NCI-H2029 treated with DMSO at 0.1 percent for 48 hours (cell line): ENCODE measurements at places on chromosomes 2 and 18.
A peak's percentile ranks its signal among the peaks of the same experiment; 100 is the strongest.

DNA sequence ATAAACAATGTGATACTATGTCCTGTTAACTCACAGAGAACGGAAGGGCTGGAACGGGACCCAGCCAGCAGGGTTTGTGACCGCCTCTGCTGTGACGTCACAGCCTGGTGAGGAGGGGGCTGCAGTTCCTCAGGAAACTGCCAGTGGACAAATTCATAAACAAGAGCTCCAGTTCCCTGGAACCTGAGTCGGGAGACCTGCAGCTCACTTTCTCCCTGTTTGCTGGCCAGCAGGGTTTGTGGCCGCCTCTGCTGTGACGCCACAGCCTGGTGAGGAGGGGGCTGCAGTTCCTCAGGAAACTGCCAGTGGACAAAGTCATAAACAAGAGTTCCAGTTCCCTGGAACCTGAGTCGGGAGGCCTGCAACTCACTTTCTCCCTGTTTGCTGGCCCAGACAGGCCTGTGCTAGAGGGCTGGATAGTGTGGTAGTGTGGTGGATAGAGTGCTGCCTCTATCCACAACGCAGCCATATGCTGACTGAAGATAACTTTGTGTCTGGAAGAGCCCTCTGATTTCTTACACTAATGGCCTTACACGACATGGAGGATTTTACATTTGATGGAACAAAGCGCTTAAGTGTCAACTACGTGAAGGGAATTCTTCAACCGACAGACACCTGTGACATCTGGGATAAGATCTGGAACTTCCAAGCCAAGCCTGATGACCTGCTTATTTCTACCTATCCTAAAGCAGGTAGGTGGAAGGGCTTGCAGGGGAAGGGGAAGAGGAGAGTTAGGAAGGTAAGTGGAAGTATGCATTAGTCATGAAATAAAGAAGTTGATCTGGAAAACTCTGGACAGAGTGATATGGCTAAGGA lies at the start of gene SULT1C4:
Gene SULT1C4, plus strand, starts transcription at position 140 of the 816 bp plus-strand sequence. Its CDS starts 384 bp downstream, at position 524.
- DNase-seq: no peak

DNA sequence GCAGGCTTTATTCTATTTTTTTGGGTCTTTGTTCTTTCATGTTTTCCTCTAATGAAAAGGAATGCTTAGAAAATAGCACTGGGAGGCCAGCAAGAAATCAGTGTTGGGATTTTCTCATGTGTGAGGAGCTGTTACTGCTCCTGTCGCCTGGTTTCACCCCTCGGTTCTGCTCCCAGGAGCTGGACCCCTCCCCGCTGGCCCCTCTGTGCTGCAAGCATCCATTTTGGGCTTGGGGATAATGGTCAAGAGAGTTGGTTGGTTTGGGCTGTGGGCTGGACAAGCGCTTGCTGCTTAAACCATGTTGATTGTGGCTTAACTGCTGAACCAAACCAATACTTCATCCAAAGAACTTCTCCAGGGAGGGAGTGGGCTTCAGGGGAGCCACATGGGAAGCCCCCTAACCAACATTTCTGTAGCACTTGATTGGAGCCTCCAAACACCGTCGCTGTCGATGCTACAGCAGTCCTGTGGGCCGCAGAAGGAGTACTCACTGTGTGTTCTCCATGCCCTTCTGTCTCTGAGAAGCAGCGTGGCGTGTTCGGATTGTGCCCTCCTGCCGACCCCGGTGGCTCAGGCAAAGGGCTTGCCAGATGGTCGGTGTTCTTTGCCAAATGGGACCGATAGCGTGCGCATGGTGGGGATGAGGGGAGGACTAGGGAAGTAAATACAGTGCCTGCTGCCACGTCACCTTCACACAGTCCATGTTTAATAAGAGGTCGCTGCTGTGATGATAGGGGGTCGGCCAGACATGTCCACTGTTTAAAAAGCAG lies 40.0 kb downstream of the AGAP1 start:
- DNase-seq: no peak

DNA sequence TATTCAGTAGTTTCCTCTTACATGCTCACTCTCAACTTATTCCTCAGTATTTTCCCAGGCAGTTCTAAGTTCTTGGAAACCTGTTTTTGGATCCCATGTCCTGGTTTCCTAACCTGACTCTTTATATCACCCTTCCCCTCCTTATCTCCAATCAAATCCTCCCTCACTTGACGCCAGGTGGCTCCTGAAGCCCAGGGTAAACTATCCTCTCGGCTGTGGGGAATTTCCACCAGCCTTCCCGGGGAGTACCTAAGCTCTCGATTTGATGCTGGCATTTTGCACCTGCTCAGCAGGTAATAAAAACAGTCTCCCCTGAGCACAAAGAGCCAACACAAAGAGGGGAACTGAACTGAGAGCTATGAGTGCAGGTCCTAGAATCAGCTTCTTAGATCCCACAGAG lies 538.0 kb downstream of the SLC4A3 start:
- peak; percentile 26 for DNase-seq

DNA sequence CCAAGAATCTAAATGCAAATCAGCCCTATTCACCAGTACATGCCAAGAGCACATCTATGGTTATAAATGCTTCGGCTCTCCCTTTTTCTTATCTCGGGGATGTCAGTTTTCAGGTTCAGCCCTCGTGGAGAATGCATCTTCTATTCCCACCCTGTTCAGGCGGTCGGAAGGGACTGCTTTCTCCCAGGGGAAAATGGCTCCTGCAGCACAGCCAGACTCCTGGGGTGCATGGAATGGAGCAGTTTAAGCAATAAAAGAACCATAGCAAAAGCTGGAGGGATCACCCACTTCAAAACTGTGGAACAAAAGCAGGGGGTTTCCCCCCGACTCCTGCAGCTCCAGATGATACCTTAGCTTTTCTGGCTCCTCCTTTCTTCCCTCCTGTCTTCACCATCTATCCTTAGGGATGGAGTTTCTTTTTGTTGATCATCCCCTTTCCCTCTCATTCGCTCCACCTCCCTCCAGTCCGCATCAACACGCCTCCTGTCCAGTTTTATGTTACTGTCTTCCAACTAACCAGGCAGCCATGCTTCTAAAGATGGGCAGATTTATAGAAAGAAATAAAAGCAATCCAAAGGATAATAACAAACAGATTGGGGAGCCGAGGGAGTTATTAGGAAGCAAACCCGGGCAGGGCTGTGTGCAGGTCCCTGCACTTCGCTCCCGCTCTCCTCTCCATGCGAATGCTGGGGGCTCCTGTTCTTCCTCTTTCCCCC lies 356.2 kb upstream of the SMIM21 start:
- no peak for DNase-seq

- DNase-seq: no peak
Measured at GRCh38 chr2:95314598-95314963, 17.4 kb downstream of the KCNIP3 start.

DNA sequence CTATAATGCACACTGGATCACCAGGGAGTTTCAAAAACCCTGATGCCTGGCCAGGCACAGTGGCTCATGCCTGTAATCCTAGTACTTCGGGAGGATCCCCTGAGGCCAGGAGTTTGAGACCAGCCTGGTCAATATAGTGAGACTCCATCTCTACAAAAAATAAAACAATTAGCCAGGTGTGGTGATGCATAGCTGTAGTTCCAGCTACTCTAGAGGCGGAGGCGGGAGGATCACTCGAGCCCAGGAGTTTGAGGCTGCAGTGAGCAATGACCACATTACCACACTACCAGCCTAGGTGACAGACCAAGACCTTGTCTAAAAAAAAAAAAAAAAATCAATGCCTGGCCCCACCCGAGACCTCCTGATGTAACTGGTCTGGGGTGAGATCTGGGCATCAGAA lies 137.2 kb downstream of the MTCL1 start:
- DNase-seq: no peak

DNA sequence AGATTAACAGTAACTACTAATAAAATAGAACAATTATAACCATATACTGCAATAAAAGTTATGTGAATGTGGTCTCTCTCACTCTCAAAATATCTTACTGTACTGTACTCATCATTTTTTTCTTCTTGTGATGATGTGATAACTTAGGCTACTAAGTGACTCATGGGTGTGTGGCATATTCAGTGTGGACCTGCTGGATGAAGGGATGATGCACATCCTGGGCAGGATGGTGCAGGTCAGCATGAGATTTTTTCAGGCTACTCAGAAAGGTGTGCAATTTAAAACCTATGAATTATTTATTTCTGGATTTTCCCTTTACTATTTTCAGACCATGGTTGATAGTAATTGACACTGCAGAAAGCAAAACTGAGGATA lies 90.7 kb downstream of the NCKAP5 start:
- no peak for DNase-seq

GRCh38 chr18:45084206-45084605 lies 403.5 kb downstream of the SETBP1 start:
- DNase-seq: no peak

- no peak for DNase-seq
Measured at GRCh38 chr2:98895221-98895620, 40.8 kb downstream of the CRACDL start.

DNA sequence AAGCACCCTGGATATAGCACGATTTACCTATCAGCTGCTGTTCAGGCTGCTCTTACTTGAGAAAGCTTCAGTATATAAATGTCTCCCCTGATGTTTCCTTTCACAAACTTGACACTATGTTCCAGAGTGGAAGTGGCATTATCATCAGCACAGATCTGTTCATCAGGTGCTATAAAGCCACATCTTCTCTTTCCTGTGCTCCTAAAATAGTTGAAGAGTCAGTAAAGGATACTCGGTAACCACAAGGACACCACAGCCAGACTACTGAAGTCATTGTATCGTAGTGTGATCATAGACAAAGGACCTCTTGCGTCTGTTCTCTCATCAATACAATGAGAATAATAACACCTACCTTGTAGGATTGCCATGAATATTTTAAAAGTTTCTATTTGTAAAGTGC lies 841.0 kb upstream of the CELF4 start:
- no peak for DNase-seq

DNA sequence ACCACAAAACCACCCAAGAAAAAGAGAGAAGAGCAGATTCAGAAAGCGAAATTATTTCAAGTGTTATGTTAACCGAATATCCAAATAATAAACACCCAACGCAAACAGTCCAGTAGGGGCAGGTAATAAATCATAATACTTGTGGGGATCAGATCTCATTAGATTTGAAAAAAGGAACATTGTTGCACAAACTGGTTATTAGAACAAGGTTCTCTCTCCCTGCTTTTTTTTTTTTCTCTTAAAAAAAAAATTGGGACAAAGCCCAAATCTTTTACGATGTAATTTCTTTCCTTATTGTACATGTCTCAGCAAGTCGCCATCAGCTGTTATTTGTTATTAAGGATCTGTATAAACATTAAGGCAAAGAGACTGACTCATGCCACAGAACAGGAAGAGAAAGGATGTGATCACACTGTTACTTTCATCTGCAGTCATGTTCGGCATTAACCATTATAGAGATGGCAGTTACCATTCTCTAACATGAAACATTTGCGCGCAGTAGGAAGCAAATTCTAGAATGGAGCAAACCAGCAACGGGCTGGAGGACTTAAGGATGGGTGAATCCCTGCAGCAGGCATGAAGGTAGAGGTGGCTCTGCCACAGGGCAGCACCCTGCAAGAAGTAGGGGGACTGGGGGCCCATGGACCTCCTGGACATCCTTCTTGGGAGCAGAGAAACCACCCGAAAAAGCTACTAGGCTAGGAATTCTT lies 42.0 kb downstream of the EPHA4 start:
- DNase-seq: no peak

GRCh38 chr2:28633204-28633603 lies 118.4 kb upstream of the PPP1CB start:
- DNase-seq: no peak

GRCh38 chr18:31718386-31718785 lies 34.0 kb upstream of the B4GALT6 start:
- DNase-seq: no peak

GRCh38 chr2:46065152-46065551 lies 232.1 kb upstream of the EPAS1 start:
- no peak for DNase-seq

DNA sequence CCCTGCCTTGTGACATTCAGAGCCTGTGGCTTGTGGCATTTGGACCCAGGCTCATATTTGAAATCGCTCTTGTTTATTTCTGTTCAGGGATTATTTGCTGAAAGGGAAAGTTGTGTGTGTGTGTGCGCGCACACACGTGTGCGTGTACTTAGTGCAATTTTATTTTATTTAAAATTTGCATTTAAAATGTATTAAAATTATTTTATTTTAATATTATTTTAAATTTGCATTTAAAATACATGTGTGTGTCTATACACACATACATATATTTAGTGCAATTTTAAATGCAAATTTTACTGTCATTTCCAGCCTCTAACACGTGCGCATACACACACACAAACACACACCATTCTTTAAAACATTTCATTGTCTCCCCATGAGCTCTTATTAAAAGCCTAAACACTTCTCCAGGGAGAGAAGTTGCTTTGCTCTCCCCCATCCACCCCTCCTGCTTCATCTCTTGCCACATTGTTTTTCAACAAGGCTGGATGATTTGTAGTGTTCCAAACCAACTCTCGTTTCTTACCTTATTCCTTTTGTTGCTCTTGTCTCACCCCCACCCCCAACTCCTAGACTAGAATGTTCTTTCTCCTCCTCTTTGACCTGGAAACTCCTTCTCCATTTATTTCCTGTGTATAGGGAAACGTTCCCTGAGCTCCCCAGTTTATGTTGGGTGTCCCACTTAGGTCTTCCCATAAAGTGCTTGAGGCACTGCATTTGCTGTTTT lies 3.8 kb upstream of the CCDC68 start:
- no peak for DNase-seq

GRCh38 chr2:162537651-162538050 lies 193.7 kb downstream of the GCA start:
- DNase-seq: no peak

DNA sequence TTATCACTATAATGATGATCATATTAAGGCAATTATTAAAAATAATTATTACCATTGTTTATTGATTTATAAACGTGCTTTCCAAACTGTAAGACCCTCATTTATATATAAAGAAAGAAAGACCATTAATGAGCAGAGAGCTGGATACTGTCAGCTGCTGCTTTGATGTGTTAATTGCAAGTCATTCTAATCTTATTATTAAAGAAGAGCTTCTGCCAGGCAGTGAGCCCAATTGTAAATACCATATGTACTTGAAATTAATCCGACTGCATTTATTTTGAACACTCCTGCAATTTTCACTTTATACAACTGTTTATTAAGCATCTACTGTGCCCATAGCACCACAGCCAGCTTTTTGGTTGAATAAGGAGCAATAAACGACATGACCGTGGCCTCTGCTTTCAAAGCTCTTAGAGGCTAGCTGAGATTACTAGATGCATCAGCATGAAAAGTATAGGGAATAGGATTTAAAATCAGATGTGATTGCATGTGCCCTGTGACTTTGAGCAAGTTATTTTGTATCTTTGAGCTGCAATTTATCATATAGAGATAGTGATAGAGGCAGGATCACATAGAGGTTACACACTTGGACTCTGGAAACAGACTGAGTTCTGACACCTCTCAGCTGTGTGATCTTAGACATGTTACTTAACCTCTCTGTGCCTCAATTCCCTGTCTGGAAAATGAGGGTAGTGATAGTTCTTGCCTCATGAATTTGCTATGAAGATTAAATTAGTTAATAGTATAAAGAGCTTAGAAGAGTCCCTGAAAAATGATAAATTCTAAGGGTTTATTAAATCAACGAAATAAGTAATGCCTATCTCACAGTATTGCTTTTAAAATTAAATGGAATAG lies 83.4 kb downstream of the MYCN start:
- DNase-seq: no peak

- DNase-seq: no peak
Measured at GRCh38 chr2:172896661-172897081, 161.0 kb downstream of the RAPGEF4 start.

- no peak for DNase-seq
Measured at GRCh38 chr2:231612109-231612455, 19.4 kb downstream of the TEX44 start.
